ENCODE measurements at places on chromosomes 7 and 10. TPM values are rescaled to one million over a fixed set of nuclear protein-coding genes. Genes with fewer than 3 reads are reported as not detected.

The HEPACAM2 gene
- total RNA-seq, result not detected

The PRPS1L1 gene
- not detected for total RNA-seq

The HOXA10 gene
- not detected for total RNA-seq

The CSGALNACT2 gene
- 49.8 TPM for total RNA-seq

The CYP3A7 gene
- total RNA-seq, result 0.31 TPM

The EBLN1 gene
- not detected for total RNA-seq

The ATG9B gene
- 2.8 TPM for total RNA-seq

The CPED1 gene
- 1.3 TPM for total RNA-seq

The IQUB gene
- 3.8 TPM for total RNA-seq

The CELF2 gene
- total RNA-seq, result 305 TPM

The LRRC17 gene
- 11.3 TPM for total RNA-seq

The SEMA3E gene
- 20.3 TPM for total RNA-seq

The UPP1 gene
- 4.1 TPM for total RNA-seq

The LBX1 gene
- not detected for total RNA-seq

The NUTM2A gene
- total RNA-seq, result 3.1 TPM

The CXCL12 gene
- total RNA-seq, result 10.6 TPM

The PNLIPRP3 gene
- total RNA-seq, result not detected

Measured in parietal lobe (tissue), 2 donors.